ENCODE measurements at places on chromosomes 5 and 9.

DNA sequence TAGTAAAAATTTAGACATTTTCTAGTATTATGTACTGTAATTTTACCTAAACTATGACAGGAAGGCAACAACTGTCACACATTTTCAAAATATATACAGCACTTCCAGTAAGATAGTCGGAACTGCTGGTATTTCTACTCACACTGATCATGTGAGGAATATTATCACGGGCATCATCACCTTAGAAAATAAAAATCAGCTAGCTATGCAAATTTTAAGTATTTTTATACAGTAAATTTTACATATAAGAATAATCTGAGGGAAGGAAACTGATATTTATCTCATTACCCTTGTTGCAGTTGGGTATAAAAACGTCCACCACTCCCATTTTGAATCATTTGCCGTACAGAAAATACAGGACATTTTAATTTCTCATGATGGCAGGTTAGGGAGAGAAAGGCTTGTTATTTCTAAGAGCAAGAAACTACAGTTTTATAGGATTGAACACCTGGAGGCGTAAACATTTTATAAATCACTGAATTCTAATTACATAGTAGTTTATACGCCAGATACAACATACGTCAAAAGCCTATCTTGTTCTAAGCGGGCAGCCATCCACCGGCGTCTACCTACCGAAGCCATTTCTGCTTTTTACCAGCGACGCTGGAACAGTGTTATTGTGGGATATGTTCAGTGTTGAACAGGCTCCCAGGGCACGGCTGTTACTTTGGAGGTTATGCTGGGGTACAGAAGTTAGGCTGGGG, 729 bp upstream of the TNPO1 start:
- DNase-seq = no peak

GRCh38 chr5:87411973-87412629, 629 bp downstream of the CCNH start:
- DNase-seq = no peak

DNA sequence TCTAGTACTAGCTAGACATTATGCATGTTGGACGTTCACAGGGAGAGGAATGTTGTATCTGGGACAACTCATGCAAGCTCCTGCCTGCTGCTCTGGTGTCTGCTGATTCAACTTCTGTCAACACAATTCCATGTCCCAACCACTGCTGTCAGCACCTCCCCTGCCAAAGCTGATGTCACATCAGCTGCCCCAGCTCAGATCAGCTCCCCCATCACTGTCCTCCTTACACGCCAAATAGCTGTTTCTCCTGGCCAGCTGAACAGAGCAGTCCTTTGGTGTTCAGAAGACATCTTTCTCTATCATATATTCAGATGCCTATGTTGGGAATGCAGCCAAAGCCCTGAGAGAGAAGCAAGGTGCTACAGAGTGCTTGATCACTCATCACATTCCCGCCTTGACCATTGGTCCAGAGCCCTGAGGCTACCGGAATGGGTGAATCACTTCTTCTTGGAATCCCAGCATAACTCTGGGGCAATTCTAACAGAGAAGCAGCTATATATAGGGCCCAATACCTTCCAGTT, 223.3 kb downstream of the SEC61B start:
- DNase-seq = peak; percentile 18

GRCh38 chr9:114098021-114098935, 814 bp downstream of the KIF12 start:
- DNase-seq = no peak

DNA sequence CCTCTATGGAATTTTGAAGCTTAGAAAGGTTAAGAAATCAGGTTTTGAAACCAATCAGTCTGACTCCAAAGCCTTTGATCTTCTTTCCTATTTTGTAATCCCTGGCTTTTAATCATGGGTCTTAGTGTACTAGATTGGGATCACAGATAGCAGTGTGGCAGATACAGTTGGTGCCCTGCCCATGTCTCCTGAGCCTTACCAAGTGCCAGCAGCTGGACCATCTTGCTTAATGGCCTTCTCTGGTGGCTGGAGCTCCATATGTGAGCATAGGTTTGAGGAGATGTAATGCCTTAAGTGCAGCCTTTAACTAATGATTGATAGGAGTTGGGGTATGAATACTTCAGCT, 16.7 kb upstream of the RIC1 start:
- DNase-seq = no peak

DNA sequence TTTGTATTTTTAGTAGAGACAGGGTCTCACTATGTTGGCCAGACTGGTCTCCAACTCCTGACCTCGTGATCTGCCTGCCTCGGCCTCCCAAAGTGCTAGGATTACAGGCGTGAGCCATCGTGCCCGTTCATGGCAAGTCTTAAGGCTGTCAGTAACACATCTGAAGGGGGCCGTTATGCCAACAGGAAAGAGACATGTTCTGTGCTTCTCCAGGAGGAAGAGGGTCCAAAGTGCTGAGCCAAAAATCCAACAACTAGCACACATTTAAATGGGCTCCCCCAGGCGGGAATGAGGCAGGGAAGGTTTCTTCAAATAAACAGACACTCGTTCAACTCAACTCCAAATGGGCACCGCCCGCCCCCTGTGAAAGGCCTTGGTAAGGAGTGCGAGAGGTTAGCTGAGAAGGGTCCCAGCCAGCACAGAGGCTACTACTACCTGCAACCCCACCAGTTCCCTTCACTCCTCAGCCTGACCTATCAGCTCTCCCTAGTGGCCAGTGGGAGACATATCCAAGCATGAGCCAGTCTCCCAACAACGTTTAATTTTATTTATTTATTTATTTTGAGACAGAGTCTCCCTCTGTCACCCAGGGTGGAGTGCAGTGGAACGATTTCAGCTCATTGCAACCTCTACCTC, 84.1 kb upstream of the DMRT1 start:
- no peak for DNase-seq

DNA sequence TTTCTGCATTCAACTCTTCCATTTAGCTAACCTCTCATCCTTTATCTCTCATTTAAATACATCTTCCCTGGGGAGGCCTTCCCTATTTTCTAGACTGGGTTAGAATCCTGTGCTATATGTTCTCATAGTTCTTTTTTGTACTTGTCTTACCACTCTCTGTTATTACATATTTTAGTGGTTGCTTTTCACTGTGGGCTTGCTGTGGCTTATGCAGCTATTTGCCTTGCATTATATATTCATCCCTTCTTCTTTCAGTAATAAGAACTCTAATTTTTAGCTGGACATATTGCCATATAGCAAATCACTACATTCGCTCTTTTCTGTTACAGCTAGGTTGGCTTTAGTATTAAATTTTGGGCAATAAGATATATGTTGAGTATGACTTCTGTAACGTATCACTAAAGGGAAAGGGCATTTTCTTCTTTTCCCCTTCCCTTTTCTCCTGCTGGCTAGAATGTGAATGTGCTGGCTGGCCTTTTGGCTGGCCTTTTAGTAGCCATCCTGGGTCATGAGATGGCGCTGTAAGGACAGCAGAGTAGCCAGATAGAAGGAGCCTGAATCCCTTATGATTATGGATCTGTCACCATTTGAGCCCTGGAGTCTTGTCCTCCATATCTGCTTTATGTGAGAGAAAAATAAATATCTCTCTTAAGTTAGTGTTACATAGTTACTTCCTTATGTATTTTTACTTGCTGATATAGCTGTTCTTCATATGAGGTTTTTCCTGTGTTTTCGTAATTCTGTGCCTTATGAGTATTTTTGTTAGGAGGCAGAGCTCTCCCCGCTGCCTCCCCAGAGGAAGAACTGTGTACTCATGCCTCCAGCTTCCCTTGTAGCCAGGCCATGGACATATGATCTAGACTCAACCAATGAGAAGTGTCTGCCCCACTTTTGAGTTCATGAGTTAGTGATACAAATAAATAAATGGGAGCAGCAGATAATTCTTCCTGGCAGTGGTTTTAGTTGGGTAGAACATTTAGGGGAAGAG, 65.8 kb downstream of the NDUFAF2 start:
- DNase-seq = no peak

DNA sequence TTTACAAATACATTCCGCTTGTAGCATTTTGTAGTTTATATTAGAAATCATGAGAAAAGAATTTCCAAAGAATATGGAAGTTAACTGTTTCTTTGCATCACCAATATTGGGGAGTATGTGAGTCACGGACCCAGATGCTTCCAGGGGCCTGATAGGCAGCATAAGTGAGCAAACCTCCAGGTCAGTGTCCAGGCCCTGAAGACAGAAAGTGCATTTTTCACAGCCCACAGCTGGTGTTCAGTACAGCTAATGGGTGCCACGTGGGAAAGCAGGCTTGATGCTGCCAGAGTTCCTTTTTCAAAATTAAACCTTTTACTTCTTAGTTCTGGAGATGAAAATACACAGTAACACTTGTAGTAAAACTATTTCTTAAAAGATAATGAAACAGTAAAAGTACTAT, 454.4 kb upstream of the ACTBL2 start:
- no peak for DNase-seq

DNA sequence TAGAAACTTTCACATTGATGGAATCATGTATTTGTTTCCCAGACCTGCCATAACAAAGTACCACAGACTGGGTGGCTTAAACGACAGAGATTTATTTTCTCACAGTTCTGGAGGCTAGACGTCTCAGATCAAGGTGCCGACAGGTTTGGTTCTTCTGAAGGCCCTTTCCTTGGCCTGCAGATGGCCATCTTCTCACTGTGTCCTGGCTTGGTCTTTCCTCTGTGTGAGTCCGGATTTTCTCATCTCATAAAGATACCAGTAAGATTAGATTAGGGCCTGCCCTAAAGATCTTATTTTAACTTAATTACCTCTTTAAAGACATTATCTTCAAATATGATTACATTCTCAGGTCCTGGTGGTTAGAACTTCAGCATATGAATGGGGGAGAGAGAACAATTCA, 5.8 kb downstream of the USP20 start:
- no peak for DNase-seq

DNA sequence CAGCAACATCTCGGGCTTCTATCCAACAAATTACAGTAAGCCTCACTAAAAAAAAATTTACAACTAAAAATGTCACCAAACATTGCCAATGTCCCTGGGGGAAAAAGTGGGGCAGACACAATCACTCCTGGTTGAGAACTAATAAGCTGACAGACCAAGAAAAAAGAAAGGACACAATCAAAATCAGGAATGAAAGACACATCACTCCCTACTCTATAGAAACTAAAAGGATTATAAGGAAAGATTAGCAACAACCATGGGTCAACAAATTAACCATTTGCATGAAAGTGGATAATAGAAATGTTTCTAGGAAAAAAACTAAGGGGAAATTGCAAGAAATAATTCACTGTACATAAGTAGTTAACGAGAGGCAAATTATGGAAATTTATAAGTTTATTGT, 53.4 kb downstream of the AGTPBP1 start:
- DNase-seq = no peak

- no peak for DNase-seq
Measured at GRCh38 chr5:53095931-53096525, 13.5 kb downstream of the MOCS2 start.

GRCh38 chr9:86443992-86444391, 89.8 kb upstream of the TUT7 start:
- DNase-seq = no peak

- no peak for DNase-seq
Measured at GRCh38 chr5:122222580-122222979, 89.5 kb upstream of the SNCAIP start.
